T follicular helper cell (primary cell): ENCODE measurements at places on chromosomes 6 and 20.
A peak's percentile ranks its signal among the peaks of the same experiment; 100 is the strongest.

DNA sequence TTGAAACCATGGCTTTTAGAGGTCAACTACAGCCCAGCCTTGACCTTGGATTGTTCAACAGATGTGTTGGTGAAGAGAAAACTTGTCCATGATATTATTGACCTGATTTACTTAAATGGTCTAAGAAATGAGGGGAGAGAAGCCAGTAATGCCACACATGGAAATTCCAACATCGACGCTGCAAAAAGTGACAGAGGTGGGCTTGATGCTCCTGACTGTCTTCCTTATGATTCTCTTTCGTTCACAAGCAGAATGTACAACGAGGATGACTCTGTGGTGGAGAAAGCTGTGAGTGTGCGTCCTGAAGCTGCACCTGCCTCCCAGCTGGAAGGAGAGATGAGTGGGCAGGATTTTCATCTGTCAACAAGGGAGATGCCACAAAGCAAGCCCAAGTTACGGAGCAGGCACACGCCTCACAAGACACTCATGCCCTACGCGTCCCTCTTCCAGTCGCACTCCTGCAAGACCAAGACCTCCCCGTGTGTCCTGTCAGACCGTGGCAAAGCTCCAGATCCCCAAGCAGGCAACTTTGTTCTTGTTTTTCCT, 16.2 kb downstream of the TTLL2 start:
- no peak for DNase-seq

DNA sequence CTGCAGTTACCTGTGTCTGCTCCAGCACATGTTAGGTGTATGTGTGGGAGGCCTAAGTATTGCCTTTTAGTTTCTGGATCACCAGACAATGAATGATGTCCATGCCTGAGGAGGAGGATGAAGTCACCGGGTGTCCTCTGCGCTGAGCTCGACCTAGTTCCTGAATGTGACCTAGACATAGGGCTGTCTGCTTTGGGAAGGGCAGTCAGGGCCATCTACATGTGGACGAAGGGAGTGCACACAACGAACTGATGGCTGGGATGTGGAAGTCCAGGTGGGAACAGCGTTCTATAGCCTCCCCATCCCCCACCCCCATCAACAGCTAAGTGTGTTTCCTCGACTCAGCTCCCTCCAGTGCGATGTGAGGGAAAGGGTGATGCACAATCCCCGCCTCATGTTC, 186.3 kb downstream of the QKI start:
- DNase-seq = no peak

DNA sequence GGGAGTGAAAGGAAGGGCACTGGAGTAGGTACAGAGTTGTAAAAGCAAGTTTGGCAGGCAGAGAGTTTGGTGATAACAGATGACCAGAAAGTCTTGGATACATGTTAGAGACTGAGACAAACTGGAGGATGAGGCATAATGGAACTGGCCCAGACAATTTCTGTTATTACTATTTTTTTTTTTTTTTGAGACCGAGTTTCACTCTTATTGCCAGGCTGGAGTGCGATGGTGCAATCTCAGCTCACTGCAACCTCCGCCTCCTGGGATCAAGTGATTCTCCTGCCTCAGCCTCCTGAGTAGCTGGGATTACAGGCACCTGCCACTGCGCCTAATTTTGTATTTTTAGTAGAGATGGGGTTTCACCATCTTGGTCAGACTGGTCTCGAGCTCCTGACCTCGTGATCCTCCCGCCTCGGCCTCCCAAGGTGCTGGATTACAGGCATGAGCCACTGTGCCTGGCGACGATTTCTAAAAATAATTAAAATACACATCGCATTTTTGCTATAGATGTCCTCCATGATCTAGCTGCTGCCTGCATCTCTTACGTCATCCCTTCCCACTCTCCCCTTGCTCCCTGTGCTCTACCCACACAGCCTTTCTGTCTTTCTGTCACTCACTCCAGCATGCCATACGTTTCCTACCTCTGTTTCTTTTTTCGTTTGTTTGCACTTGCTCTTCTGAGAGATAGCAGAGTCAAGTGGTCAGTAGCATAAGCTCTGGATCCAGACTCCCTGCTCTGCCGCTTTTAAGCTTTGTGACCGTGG, 23.5 kb downstream of the MAPK14 start:
- DNase-seq = no peak

GRCh38 chr6:36679043-36679833, 724 bp downstream of the CDKN1A start:
- peak; percentile 9 for DNase-seq

- DNase-seq = no peak
Observed at GRCh38 chr6:53513519-53513966, 31.4 kb downstream of the GCLC start.

DNA sequence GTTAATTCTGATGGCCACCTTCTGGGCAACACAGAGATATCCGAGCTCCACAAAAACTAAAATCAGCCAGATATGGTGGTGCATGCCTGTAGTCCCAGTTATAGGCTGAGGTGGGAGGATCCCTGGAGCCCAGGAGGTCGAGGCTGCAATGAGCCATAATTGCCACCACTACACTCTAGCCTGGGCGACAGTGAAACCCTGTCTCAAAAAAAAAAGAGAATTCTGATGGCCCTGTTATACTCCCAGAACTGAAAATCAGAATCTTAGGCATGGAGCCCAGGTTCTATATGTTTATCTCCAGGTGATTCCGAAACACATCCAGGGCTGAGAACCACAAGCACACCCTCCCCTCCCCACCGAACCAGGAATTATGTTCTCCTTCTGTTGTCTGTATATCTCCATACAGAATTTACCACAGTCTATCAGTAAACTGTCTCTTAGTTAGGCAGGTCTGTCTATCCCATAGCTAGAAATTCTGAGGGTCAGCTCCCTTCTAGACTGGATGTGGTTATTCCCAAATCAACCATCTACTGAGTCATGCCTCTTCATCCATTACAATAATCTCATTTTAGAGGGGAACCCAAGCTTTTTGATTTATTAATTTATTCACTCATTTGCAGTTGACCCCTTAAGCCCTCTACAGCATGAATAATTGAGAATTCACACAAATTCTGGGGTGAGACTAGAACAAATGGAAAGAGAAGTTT, 24.8 kb upstream of the CCND3 start:
- no peak for DNase-seq

GRCh38 chr6:24673625-24674024, 6.7 kb downstream of the ACOT13 start:
- no peak for DNase-seq

DNA sequence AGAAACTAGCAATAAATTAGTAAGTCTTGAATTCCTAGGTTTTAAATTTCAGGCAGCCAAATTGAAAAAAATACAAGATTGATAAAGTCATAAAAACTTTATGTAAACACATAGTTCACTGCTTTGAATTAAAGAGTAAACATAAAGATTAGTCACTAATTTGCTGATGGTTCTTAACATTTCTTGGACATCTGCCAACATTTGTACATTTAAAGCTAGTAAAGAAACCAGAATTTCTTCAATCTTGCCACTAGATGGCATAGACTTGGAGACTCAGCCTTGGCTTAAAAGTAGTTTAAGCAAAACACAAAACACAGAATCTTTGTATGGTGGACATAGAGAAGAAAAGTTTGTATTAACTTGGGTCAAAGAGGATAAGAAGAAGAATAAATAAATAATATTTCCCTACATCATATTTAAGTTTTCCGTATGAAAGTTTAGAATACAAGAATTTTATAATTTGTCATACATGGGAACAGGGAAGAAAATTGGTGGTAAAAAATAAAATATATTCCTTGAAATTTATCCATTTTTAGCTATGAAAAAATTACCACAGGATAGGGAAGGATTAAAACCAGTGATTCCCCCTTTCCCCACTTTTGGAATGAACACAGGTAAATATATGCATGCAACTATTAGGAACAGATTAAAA, 41.7 kb upstream of the FAM135A start:
- DNase-seq = no peak

DNA sequence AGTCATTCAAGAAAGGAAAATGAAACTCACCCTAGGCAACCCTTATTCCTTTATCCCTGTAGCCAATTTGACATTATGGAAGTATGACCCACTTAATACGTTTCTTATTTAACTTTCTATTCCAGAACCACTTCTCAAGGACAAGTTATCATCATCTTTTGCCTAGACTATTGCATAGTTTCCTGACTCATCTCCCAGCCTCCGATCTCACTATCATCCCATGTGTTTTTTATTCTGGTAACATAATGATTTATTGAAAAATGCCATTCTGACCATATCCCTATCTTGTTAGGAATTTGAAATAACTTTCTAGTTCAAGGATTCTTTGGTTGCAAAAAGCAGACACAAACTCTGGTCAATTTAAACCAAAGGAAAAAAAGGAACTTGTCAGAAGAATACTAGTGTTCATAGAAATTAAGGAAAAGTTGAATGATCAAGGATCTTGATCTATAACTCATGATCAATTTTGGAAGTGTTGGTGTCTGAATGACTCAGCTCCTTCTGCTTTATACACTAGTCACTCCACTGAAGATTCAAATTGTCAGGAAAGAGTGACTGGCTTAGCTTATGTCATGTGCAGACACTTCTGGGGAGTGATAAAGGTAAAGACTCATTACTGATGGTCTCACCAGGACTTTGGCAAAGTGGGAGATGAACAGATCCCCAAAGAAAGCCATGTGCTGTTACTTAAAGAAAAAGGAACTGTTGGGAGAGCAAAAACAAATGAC, 8.5 kb upstream of the TINAG start:
- DNase-seq = no peak

GRCh38 chr6:130306377-130306776, 59.4 kb upstream of the TMEM200A start:
- DNase-seq = no peak

DNA sequence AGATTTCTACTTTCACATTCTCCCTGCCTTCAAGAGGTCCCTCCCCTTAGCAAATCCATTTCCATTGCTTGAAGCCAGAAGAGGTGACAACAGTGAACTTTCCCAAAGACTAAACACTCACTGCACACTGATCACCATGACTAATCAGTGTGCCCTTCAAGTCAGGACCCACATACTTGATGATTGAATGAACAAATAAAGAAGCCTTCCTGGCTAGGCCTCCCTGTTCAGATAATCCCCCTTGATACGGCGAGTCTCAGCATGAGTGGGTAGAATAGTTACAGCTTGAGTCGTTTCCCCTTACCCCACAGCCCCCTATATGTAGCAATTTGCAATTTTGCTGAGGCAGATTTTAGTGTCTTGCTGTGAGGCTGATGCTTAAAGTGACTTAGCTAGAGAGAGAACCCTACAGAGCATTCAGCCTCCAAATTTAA, 102.2 kb downstream of the UNC5CL start:
- no peak for DNase-seq

- DNase-seq = no peak
Observed at GRCh38 chr20:38982291-38982690, 20.1 kb downstream of the DHX35 start.

DNA sequence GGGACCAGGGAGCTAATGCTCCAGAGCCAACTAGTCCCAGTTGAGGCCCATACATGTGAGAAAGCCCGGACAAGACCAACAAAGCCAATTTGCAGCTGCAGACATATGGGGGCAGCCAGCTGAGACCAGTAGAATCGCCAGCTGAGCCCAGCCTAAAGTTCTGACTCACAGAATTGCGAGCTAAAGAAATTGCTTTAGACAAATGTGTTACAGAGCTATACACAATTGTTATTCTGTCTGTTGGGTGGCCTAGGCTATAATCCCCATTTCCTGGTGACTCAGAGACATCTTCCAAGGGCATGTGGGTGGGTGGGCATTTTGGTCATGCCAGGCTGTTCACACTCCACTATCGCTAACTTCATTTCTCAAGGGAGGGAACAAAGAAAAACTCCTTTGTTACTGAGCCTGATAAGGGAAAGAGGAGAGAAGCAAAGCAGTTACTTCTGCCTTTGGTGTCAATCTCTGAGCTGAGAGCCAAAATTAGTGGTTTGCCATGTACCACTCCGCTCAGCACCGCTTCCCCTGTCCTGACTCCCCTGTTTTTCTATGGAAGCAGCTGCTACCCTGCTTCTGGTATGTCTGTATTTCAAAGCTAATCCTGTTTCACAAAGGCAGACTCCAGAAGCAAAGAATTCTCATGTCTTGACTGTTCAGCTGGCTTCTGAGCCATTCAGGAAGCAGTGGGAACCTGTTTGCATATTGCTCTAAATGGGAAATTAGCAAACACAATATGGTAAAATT, 26.1 kb downstream of the SCP2D1 start:
- DNase-seq = no peak

DNA sequence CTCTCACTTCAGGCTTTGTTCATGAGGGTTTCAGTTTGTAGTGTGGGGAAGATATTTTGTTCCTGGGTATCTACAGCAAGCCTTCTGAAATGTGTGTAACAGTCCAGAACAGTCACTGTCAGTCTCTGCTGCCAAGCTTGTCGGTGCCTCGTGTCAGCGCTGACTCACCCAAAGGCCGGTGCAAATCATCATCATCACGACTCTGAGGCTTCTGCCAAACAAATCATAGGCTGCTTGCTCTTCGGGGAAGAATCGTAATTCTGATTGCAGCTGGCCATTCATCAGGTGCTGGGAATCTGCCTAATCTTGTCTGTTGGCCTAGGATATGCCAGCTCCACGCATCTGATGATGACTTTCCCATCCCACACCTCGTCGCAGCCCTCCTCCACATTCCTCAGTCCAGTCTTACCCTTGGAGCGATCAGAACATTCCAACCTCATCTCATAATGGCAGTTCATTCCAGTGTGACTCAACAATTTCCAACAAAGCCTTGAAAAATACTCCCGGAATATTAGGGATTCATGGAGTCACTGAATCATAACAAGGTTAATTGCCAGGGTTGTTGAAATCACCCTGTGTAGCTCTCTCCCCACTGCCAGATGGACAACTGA, 40.9 kb downstream of the ALDH8A1 start:
- no peak for DNase-seq

GRCh38 chr6:85865420-85866369, 223.0 kb upstream of the SYNCRIP start:
- DNase-seq = no peak

DNA sequence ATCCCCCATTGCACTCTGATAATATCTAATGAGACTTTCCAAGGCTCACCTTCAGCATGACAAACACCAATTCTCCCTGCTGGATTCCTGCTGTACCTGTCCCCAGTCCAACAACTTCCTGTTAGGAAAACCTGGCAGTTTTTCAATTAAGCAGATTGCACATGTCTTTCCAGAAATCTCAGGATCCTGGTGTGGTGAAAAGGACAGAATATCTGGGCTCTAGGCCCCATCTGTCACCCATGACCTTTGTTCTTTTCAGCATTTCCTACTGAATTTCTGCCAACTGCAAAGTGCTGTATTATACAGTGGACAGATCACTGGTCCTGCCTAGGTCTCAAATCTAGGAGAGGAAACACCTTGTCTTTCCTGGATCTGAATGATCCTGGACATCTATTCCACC, 27.7 kb upstream of the DTNBP1 start:
- DNase-seq = no peak

GRCh38 chr6:44737829-44738528, 350.5 kb downstream of the CDC5L start:
- DNase-seq = no peak
